Naive thymus-derived CD8-positive, alpha-beta T cell (primary cell): ENCODE measurements at places on chromosomes 1 and 21. TPM values are rescaled to one million over a fixed set of nuclear protein-coding genes. Genes with fewer than 3 reads are reported as not detected.

CFAP107 gene
- not detected for total RNA-seq

DNA sequence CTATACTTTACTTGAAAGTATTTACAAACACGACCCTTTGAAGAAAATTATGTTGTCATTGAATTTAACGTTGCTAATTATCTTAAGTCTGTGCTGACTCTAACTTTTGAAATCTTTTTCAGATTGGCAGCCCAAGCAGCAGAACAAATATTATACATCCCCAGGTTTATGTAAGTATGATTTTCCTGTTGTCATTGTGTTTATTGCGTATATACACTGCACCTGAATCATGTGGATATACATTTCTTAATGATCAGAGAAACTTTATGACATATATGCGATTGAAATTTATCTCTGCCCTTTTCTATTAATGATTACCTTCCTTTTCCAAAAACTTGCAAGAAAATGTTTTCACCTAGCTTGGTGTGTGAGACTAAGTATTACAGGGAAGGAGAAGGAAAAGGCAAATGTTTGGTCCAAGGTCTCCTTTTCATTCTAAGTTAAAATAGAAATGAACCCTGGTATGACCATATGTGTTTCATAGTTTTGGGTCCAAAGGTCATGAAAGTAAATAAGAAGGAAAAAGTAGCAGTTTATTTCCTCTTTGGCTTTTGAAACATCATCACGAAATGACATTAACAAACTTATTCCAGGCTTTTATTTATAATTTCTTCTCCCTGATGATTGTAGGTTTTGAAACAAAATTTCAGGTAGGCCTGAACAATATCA lies 116.8 kb downstream of the VPS13D start:
- peaks cover 23% of the 10 kb centered on the region for H3K4me1 ChIP-seq
- no peaks in the 10 kb centered on the region for H3K27me3 ChIP-seq
- DNase-seq: no peak
- H3K4me3 ChIP-seq: no peak overlapping the region

DNA sequence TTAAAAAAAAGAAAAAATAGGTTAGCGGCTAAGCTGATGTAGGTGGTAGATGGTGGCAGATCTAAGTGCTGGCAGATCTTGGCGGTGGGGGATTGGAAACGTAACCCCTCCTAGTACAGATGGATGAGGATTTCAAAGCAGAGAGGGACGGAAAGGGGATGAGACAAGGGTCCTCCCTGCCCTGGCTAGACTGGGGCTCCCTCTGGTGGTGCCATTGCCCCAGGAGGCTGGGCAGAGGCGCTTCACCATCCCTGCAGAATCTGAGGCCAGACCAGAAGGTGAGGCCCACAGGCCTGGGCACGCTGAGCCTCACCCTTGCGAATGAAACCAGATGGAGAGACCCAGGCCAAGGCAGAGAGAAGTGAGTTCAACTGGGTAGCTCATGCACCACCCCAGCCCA lies 7.0 kb upstream of the PLEKHA6 start:
- no peak overlapping the region for H3K27ac ChIP-seq
- H3K36me3 ChIP-seq: no peaks in the 10 kb centered on the region

DNA sequence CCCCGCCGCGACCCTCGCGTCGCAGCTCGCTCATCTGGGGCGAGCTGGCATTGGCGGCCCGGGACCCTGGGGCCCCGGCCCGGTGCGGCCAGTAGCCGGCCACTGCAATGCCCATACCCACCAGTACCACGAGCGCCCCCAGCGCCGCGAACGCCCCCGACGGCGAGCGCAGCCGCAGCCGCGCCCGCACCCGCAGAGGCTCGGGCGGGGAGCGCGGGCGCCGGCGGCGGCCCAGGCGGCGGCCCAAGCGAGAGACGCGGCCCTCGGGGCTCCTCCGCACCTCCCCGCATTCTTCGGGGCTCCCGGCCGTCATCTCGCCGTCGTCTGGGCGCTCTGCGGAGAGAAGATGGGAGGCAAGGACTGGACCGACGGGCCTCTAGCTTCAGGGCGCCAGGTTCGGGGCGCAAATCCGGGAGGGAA lies 2.2 kb downstream of the TMEM200B start:
- H3K4me3 ChIP-seq: no peak overlapping the region
- H3K27me3 ChIP-seq: peaks cover 12% of the 10 kb centered on the region
- H3K27ac ChIP-seq: no peak overlapping the region
- peaks cover 11% of the 10 kb centered on the region for H3K4me1 ChIP-seq
- DNase-seq: peak; percentile 10
- peaks cover 37% of the 10 kb centered on the region for H3K36me3 ChIP-seq

SPRR2E gene
- not detected for total RNA-seq

- peak; percentile 80 for DNase-seq
- peak within 1 kb of the TSS; percentile 97 for H3K27ac ChIP-seq
- H3K4me3 ChIP-seq: peak within 1 kb of the TSS; percentile 95
- no peaks in the 10 kb centered on the region for H3K36me3 ChIP-seq
Measured at GRCh38 chr1:26826261-26827105, at the start of gene ZDHHC18. ZDHHC18 (plus strand) TSS chr1:26826688; CDS start chr1:26826805, 117 bp downstream.

GRCh38 chr1:185733818-185734735 lies at the start of gene HMCN1:
HMCN1 (plus strand) TSS chr1:185734391; CDS start chr1:185734780, 389 bp downstream.
- peak within 1 kb of the TSS; percentile 86 for H3K4me3 ChIP-seq
- no peak within 1 kb of the TSS for H3K27ac ChIP-seq
- H3K4me1 ChIP-seq: peaks cover 18% of the 10 kb centered on the region
- DNase-seq: no peak
- peaks cover 15% of the 10 kb centered on the region for H3K36me3 ChIP-seq

DNA sequence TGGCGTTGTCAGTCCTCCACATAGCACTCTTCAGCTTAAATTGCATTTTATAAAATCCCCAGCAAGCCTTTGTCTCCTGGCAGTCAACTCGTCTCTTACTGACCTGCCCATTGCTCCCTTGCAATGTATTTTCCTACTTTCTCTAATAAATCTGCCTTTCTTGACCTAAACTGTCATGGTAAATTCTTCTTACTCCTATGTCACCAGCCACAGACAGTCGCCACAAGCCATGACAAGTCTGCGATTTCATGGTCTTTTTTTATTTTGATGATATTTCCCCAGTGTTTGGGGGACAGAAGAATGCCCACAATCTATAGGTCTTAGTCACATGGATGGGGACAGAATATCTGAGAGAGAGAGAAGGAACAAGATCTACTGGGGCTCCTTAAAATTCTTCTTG lies 8.4 kb downstream of the IFNAR2 start:
- no peaks in the 10 kb centered on the region for H3K36me3 ChIP-seq
- DNase-seq: no peak
- H3K27me3 ChIP-seq: no peaks in the 10 kb centered on the region

GRCh38 chr1:12080156-12080555 lies 17.1 kb downstream of the TNFRSF8 start:
- no peaks in the 10 kb centered on the region for H3K27me3 ChIP-seq
- H3K4me1 ChIP-seq: peaks cover 16% of the 10 kb centered on the region
- no peak for DNase-seq

IGSF5 gene
- not detected for total RNA-seq

PDE4B gene
- total RNA-seq: 29.6 TPM

PTGS2 gene
- not detected for total RNA-seq

OR2L8 gene
- not detected for total RNA-seq

- H3K4me1 ChIP-seq: peaks cover 2% of the 10 kb centered on the region
- H3K27me3 ChIP-seq: peaks cover 26% of the 10 kb centered on the region
- DNase-seq: no peak
- H3K36me3 ChIP-seq: no peaks in the 10 kb centered on the region
Measured at GRCh38 chr1:160058087-160058486, 11.9 kb downstream of the KCNJ10 start.

DNA sequence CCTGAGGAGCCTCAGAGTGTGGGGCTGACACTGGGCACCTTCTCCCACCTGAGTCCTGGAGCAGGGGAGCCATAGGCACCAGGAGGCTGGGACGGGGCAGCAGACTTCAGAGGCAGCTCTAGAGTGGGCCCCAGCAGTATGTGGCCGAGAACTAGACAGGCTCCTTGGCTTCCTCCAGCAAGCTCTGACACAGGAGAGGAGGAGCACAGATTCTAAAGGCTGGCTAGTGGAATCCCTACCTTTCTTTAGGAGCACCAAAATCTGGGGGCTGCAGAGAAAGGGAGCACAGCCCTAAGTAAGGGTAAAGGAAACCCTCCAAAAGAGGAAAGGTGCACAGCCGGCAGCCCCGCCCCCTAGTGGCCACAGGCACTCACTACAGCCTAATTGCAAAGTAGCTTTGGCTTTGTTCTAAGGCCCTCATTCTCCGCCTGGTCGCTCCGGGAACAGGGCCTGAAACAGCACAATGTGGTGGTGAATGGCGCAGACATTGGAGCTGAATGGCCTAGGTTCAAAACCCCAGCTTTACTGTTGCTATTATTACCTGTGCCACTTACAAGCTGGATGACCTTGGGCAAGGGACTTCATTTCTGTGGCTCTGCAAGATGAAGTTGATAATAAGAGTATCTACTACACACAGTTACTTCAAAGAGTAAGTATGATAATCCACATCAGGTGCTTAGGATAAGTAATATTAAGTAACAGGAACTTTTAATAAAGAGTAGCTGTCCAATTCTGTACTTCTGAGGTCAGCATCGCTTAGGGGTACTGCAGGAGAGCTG lies 8.8 kb upstream of the GUCA2A start:
- peaks cover 12% of the 10 kb centered on the region for H3K36me3 ChIP-seq
- H3K27ac ChIP-seq: peak overlapping the region; percentile 44

SPATA46 gene
- total RNA-seq: not detected

DNA sequence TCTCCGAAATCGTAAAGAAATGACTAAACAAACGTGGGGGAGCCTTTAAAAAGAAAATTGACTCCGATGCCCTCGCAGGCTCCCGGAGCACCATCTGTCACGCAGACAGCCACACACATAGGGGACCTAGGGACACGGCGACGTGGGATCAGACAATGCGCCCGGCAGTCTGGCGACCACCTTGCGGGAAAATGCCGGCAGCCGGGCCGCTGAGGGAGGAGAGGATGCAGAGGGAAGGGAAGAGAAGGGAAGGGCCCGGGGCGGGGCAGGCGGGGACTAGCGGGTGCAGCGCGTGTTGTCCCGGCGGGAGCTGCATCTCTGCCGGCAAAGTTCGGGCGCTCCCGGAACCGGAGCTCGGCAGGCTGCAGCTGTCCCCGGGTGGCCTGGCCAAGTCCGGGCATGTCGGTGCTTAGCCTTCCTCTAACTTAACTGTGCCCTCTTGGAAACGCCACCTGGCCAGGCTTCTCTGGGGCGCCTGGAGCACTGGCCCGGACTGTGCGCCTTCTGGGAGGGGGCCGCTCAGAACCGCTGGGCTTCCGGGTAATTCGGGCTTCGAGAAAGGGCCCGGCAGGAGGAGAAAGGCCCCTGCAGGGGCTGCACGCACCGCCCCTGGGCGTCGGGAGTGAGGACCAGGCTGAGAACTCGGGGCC lies 1.8 kb downstream of the NHLH2 start:
- no peak for DNase-seq
- no peak overlapping the region for H3K27ac ChIP-seq

- DNase-seq: no peak
- H3K27ac ChIP-seq: no peak overlapping the region
- H3K36me3 ChIP-seq: peaks cover 24% of the 10 kb centered on the region
Measured at GRCh38 chr21:42541174-42541573, 27.5 kb downstream of the SLC37A1 start.

- H3K4me1 ChIP-seq: peaks cover 12% of the 10 kb centered on the region
- H3K36me3 ChIP-seq: no peaks in the 10 kb centered on the region
- H3K27ac ChIP-seq: no peak overlapping the region
- no peak for DNase-seq
Measured at GRCh38 chr1:30903343-30904034, 5.1 kb downstream of the SDC3 start.

DNA sequence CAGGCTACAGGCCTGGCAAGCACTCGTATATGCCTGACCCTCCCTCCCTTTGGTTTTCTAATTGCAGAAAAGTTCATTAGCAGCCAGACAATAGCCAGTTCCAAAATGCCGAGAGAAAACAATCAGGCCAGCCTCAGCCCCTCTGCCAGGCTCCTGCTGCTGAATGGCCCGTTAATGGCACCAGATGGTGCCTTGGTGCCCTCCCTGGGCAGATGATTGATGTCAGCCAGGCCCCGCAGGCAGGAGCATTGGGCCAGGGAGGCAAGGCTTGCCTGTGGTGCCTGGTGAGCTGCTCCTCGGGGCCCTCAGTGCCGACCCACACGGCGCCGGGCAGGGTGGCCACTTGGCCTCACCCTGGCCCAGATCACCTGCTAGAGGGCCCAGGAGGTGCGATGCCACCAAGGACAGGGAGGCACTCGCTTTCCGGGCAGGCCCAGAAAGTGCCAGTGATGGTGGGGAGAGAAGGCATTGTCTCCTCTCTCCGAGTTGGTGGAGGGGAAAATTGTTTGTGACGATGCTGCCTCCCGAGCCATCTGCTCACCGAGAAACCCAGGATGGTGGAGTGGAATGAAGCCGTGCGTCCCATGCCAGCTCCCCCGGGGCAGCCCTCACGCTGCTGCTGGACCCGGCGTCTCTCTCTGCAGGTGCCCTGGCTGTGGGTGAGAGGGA lies 28.1 kb downstream of the QSOX1 start:
- H3K27ac ChIP-seq: no peak overlapping the region
- no peaks in the 10 kb centered on the region for H3K36me3 ChIP-seq
- no peak overlapping the region for H3K4me3 ChIP-seq
- DNase-seq: no peak
- no peaks in the 10 kb centered on the region for H3K4me1 ChIP-seq

NID1 gene
- not detected for total RNA-seq

GRCh38 chr1:41518471-41518870 lies 34.0 kb upstream of the EDN2 start:
- H3K27me3 ChIP-seq: no peaks in the 10 kb centered on the region
- H3K36me3 ChIP-seq: no peaks in the 10 kb centered on the region
- H3K4me1 ChIP-seq: peaks cover 24% of the 10 kb centered on the region
- no peak overlapping the region for H3K27ac ChIP-seq
- no peak overlapping the region for H3K4me3 ChIP-seq

MYOM3 gene
- not detected for total RNA-seq

GRCh38 chr21:35002879-35003722 lies 46.0 kb downstream of the RUNX1 start:
- no peak overlapping the region for H3K27ac ChIP-seq
- peaks cover 18% of the 10 kb centered on the region for H3K36me3 ChIP-seq
- DNase-seq: no peak
- peaks cover 54% of the 10 kb centered on the region for H3K4me1 ChIP-seq
- no peak overlapping the region for H3K4me3 ChIP-seq

OR2L5 gene
- total RNA-seq: 0.23 TPM

GRCh38 chr1:233217832-233218231 lies 77.7 kb downstream of the PCNX2 start:
- H3K36me3 ChIP-seq: no peaks in the 10 kb centered on the region
- H3K4me1 ChIP-seq: peaks cover 5% of the 10 kb centered on the region
- H3K4me3 ChIP-seq: no peak overlapping the region
- no peak for DNase-seq
- H3K27me3 ChIP-seq: no peaks in the 10 kb centered on the region
- H3K27ac ChIP-seq: no peak overlapping the region
